ENCODE measurements at places on chromosomes 7 and 10.
A peak's percentile ranks its signal among the peaks of the same experiment; 100 is the strongest.

DNA sequence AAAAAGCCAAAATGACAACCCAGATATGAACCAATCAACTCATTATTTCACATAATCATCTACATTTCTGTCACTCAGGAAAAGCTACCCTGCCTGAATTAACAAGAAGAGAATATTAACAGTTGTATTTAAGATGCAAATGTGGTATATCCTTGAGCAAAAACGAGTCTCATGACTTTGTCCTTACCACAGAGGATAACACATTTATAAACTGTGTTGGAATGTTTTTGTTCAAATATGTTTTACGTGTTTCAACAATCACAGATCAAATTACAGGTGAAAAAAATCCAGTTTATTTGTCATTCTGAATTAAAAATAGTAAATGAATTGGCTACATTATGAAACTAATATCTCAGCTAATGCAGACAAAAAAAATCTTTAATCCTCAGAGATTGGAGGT, 34.6 kb downstream of the CHCHD3 start:
- no peaks in the 10 kb centered on the region for H3K27me3 ChIP-seq
- peaks cover 13% of the 10 kb centered on the region for H3K4me1 ChIP-seq
- no peak for DNase-seq

- no peak overlapping the region for H3K4me3 ChIP-seq
- no peaks in the 10 kb centered on the region for H3K27me3 ChIP-seq
- H3K36me3 ChIP-seq = no peaks in the 10 kb centered on the region
- no peak for DNase-seq
- no peaks in the 10 kb centered on the region for H3K4me1 ChIP-seq
- peak overlapping the region; percentile 40 for H3K27ac ChIP-seq
Observed at GRCh38 chr10:113273181-113274163, 279.4 kb upstream of the HABP2 start.

DNA sequence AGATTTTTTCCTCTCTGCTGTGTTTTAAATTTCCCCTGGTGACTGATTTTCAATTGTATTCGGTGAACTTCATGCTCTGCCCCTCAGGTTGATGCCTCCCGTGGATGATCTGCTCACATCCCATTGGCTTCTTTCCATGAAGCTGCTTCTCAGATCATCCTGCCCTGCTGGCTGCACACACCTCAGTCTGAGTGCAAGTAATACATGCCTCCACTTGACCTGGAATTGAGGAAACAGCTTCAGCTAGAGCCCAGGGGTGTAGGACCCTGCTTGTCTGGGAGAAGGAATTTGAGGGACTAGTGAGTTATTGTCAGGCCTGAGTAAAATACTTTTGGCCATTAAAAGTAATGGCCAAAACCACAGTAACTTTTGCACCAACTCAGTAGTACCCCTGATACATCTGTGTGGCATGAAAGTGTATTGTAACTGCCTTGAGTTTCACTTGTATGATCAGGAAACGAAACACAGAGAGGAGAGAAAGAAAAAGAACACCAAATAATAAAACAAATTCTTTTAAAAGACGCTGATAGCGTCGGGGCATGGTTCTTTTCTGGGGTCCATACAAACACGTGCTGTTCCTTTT, 49.4 kb downstream of the SPAM1 start:
- H3K27me3 ChIP-seq = no peaks in the 10 kb centered on the region
- no peak overlapping the region for H3K27ac ChIP-seq
- no peak for DNase-seq
- no peaks in the 10 kb centered on the region for H3K4me1 ChIP-seq

GRCh38 chr7:131000389-131000788, 266.4 kb upstream of the KLF14 start:
- H3K27ac ChIP-seq = peak overlapping the region; percentile 85
- DNase-seq = no peak
- H3K4me1 ChIP-seq = peaks cover 29% of the 10 kb centered on the region
- H3K27me3 ChIP-seq = no peaks in the 10 kb centered on the region

DNA sequence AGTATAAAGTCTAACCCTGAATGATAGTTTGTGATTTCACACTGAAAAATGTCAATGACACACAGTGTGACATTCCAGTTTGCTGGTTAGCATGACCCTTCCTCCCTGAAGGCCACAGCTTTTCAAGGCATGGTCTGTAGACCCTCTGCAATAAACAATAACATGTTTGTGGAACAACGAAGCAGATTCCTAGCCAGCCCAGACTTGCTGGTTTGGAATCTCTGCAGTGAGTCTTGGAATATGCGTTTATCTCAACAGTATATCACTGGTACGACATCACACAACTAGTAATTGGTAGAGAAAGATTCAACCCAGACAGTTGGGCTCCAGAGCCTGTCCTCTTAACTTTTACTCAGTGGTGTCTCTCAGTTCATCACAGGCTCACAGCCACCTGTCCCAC, 23.7 kb upstream of the DUSP5 start:
- H3K27ac ChIP-seq = no peak overlapping the region
- DNase-seq = no peak
- H3K4me3 ChIP-seq = no peak overlapping the region
- H3K27me3 ChIP-seq = no peaks in the 10 kb centered on the region
- H3K4me1 ChIP-seq = no peaks in the 10 kb centered on the region

DNA sequence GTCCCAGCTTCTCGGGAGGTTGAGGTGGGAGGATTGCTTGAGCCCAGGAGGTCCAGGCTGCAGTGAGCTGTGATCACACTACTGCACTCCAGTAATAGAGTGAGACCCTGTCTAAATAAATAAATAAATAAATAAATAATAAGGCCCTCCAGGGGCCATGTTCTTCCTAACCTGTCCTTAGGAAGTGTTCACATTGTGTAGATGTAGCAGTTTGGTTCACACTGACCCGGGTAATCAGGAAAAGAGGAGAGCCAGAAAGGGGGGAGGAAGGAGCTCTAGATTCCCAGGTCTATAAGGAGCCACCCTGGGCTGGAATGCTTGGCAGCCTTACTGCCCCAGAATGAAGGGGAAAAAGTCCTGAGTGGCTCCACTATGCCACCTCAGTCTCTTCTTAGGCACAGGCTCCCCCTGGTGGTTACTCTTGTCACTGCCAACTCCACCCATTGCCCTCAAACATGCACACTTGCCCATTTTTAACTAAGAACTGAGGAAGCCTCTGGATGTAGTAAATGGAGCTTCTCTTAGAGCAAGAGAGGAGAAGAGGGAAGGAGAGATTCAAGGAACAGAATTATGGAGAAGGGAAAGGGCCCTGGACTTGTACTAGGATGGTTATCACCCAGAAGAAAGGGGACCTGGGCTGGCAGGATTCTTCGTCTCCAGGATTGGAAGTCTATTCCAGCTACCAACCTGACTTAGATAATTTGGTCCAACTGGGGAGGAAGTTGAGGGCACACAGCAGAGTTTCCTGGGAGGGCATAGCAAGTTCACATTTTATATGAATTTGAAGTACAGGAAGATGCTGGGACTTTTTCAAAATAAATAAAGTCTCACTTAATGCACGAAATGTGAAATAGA, 7.8 kb downstream of the HPS6 start:
- H3K36me3 ChIP-seq = no peaks in the 10 kb centered on the region
- H3K27ac ChIP-seq = no peak overlapping the region
- peak; percentile 82 for DNase-seq
- H3K27me3 ChIP-seq = no peaks in the 10 kb centered on the region

GRCh38 chr10:3538656-3539531, 246.1 kb downstream of the KLF6 start:
- no peaks in the 10 kb centered on the region for H3K36me3 ChIP-seq
- H3K27me3 ChIP-seq = no peaks in the 10 kb centered on the region
- no peak overlapping the region for H3K4me3 ChIP-seq
